ENCODE measurements at places on chromosomes 1 and 21.
A peak's percentile ranks its signal among the peaks of the same experiment; 100 is the strongest.

DNA sequence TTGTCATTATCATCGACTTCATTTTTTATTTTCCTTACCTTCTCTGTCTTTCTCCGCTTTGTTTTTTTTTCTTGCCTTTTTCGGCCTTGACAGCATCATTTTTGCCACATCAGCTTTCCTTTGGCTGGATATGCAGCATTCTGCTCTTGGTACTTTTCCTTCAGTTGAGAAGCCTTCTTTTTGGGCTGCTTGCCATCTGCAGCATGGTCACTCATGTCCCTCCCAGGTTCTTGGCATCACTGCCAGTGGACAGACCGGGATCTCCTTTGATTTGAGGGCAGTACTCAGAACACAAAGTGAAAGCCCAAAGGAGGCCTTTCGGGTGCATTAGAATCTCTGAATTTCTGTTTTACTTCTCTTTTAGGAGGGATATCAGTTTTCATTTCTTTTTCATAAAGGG is 3.7 kb upstream of the PARP1 start:
- DNase-seq = no peak

GRCh38 chr1:54460351-54460750 is 54.2 kb upstream of the SSBP3 start:
- DNase-seq = no peak

DNA sequence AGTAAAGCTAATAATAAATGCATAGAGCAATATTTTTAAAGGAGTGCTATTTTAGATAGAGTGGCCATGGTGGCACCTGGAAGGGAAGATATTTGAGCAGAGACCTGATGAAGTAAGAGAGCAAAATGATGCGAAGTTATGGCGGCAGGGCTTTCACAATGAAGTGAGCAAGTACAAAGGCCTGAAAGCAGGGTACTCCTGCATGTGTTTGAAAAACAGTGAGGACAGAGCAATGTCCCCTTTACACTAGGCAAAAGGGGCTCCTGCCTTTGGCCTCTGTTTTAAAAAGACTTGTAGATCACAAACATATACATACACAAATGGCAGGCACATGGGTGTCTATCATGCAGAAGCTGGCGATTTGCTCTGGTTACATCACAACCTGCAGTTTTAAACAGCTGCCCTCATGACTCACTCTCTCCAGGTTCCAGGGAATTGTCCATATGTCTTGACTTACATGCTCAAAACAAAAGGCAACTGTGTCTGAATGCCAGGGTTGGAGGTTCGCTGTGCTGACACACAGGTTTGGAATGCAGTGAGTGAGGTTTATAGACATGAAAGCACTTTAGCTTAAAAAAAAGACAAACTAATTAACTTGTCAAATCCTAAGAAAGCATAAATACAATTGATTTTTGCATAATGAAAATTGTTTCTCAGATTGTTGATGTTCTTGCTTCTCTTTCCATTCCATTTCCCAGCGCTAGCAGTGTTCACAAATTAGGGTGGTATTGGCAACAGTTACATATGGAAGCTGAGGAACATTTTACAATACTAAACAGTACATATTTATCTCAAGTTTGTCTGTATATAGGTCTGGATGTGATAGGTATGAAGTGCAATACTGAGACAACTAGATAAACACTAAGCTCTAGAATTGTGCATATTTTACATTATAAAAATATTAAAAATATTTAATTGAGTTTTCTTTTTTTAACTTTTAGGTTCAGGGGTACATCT is 313.9 kb downstream of the BARHL2 start:
- no peak for DNase-seq

- DNase-seq = no peak
Observed at GRCh38 chr1:91699339-91699974, 186.5 kb downstream of the TGFBR3 start.

DNA sequence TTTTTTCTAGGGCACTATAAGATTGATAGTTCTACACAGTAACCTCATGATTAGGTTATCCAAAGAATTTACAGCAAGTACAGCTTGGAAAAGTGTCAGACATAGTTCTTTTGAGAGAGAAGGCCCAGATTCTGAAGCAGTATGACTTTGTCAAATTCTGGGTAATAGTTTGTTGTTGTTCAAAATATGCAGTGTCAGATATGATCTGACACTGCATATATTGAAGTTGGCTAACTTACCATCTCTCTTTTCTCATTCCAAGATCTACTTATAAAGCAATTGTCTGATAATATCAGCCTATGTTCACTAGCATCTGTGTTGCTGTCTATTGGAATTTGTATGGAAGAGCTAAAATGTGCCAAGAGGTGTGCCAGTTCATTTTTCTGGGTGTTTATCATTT is 160.1 kb downstream of the CTH start:
- no peak for DNase-seq

GRCh38 chr1:44631647-44632539 is 42.4 kb downstream of the TMEM53 start:
- DNase-seq = peak; percentile 94

- peak; percentile 76 for DNase-seq
Observed at GRCh38 chr1:42456754-42457089, 379 bp downstream of the PPCS start.

Data from type B pancreatic cell (in vitro differentiated cells).